ENCODE measurements at places on chromosomes 11 and 22.

DNA sequence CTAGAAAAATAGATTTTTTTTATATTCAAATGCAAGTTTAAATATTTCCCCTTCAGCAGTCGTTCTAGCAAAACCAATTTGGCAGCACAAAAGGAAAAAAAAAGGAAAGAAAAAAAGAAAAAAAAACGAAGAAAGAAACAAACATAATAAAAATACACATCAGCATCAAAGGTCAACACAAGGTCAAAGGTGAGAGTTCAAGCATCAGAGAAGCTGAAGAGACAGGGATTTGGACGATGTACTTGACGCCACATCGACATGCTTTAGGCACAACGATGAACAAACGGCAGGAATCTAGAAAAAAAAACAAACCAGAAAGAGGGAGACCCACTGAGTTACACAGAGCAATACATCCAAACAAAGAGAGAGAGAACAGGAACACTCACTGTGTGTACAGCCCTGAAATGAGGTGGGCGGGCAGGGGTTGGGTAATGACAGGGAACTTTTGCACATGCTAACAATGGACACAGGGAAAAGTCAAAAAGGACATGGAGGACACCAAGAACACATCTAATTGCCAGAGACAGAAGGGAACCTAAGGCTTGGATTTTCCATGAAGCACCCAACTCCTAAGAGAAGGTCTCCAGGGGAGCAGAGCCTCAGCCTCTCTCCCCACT lies 19.8 kb upstream of the RAPSN start:
- no peak for DNase-seq

DNA sequence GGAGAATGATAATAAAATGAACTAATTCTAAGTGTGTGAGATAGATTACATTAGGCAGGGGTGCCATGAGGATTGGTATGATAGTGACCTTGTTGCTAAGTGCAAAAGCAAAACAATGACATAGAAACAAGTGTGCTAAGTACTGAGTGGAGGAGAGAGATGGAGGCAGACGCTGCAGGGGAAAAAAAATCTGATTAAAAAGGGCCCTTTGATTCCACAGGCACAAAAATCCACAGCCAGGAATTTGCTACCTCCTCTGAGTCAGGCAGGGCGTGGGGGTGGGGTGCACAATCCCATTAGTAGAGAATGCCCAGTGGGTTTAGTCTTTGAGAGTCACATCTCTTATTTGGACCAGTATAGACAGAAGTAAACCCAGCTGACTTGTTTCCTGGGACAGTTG lies at the start of gene CNTF:
Gene CNTF (plus strand): TSS at position 322 of the 400 bp plus-strand sequence. CDS start 88 bp downstream, outside the sequence.
- no peak for DNase-seq

DNA sequence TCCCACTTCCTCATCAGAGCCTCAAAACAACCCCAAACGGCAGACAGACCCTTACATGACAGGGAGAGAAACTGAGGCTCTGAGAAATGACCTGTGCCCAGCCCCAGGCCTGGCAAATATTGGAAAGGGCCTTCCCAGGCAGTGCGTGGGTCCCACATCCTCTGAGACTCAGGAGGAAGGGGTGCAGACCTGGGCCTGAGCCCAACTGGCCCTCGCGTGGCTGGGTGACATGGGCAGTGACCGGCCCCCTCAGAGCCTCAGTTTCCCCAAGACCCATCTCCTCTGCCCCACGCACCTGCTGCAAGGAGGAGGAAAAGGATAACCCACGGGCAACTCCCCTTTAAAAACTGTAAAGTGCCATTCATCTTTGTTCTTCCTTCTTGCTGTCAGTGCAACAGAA lies 35.6 kb downstream of the ELFN2 start:
- no peak for DNase-seq

DNA sequence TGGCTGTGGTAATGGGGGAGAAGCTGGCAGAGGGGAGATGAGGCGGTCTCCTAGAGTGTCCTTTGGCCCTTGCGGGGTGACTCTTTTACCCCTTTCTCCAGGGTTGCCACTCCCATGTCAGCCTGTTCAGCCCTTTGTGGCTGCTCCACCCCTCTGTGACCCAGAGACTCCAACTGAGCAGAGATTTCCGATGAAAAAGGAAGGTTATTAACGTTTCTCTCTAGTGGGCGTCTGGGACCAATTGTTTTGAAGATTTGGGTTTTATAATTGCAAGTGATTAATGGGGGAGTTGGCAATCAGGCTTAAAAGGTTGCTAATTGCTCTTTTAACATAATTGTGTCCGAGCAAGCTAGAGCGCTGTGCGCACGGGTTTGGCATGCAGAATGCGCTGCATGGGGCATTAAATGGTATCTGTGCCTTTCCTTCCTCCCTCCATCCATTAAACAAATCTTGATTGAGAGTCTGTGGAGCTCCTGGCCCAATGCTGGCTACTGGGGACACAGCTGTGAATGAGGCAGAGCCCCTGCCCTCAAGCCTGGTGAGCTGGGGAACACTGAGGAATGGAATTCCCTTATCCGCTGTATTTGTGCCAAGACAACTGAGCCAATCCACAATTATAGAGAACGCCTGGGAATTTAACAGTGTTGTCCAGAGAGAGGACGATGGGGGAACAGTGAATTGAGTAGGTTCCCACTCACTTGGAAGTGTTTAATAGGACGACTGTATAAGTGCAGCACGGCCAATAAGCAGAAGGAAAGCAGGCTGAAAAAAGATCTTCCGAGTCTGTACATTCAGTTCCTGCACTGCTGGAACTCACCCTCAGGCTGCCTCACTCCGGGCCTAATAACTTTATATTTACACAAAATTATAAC lies 295.9 kb downstream of the MIAT start:
- no peak for DNase-seq
